ENCODE measurements at places on chromosomes 7 and 10.

- peak; percentile 85 for DNase-seq
These were observed at the start of gene PSTK for GRCh38 chr10:122980209-122981065. TSS of gene PSTK (plus strand) at chr10:122980401. CDS start at chr10:122980480, 79 bp downstream.

DNA sequence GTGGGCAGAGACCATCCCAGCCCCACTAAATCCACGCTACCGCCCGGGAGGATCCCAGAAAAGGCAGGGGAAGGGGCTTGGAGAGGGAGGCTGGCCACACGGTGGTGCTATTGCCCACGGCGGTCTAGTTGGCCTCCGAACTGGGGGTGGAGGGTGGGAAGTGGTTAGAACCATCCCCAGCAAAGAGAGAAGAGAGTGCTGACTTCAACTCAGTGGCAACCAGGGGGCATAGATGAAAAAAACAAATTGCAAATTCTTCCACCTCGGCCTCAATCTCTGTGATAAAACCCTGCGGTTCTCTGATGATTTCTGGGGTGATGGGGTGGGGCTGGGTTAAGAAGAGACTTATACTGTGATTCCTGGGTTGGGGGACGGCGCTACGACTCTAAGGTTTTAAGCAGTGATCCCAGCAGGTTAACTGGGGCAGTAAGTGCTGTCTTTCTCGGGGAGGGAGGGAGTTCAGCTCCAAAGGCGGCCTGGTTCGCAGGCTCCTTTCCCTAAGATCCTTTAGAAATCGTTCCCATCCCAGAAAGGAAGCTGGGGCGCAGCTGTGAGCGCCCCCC is 154.5 kb upstream of the LYZL2 start:
- DNase-seq = no peak

DNA sequence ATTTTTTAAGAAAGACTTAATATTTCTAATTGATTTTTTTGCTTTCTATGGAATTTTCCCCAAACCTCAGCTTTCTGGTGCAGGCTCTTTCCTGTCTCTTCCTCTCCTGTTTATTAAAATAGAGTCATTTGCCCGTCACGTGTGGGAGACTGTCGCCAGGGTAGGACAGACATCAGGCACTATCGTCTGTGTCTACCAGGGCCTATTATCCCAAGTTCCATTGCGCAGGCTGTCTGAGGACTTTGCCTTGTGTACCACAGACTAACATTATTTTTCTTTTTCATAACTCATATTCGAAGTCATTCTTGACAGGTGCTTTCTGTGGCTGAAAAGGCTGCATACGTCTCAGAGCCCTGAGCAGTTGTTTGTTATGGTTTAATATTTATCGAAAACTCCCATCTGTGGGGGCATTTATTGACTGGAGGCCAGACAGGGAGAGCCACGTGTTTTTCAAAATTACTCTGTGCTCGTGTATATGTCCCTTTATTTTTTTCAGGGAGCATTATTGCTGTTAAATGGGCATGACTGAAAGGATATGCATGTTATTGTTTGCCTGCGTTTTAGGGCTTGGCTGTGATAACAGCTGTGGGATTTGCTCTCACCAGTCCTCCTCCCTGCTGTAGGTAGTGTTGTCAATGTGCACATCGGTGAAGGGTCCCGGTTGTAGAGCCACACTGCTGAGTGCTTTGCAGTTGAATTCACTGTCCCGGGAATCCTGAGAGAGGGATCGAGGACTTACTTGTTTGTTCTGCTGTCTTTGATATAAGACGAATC is 89.8 kb downstream of the CAMK1D start:
- no peak for DNase-seq

GRCh38 chr10:113063043-113063967 is 113.3 kb downstream of the TCF7L2 start:
- no peak for DNase-seq

DNA sequence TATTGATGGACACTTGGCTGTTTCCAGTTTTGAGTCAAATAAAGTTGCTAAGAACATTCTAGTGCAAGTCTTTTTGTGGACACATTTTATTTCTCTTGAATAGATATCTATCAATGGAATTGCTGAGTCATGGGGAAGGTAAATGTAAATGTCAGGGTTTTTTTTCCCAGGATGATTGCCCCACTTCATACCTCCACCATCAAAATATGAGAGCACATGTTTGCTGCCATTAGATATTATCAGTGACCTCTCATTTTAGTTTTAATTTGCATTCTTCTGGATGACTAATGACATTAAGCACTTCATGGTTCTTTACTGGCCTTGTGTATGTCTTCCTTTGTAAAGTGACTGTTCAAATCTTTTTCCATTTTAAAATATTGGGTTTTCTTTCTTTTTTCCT is 45.7 kb downstream of the PAPSS2 start:
- DNase-seq = no peak

GRCh38 chr10:113927440-113927839 is 73.0 kb downstream of the NHLRC2 start:
- DNase-seq = no peak

- no peak for DNase-seq
These were observed 20.8 kb upstream of the FXYD4 start for GRCh38 chr10:43350686-43351085.

GRCh38 chr10:119441151-119441821 is 101.2 kb downstream of the RGS10 start:
- peak; percentile 19 for DNase-seq

GRCh38 chr10:33537066-33537465 is 202.6 kb upstream of the NRP1 start:
- DNase-seq = no peak

DNA sequence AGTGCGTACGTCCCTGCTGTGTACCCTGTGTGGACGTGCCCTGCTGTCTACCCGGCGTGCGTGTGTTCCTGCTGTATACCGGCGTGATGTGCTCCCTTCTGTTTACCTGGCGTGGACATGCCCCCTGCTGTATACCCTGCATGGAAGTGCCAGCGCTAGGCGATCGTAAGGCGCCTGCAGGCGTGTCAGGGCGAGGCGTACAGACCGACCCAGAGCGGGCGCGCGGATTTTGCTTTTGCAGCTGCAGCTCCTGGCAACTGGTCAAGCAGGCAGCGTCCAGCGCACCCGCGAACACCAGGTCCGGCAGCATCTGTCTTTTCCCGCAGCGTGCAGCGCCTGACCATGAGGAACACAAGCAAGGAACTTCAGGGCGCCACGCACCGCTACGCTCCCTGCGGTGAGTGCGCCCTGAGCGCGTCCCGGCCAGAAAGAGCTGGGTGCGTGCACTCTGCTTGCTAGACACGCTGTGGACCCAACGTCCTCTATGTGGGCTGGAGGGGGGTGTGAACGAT is 680 bp downstream of the C7orf57 start:
- DNase-seq = no peak

DNA sequence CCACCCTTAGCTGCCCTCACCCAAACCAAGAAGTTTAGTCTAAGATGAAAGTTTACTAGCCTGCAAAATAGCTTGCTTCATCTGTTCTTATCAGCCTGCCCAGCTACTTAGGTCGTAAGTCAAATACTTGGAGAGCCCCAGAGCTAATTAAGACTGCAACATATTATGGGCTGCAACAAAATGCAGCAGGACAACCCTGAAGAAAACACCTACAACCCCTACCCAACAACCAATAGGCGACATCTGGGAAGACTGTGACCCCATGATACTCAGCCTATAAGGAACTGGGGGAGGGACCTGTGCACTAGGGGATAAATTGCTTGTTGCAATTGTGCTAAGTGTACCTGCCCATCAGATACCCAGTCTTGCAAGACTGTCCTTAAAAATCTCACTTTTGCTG is 64.1 kb downstream of the LYZL2 start:
- no peak for DNase-seq

Data from GOT3 (cell line).